Ammon's horn (tissue), 1 donor: ENCODE measurements at places on chromosomes 6 and 20.

- DNase-seq = no peak
These were observed 100.2 kb downstream of the PREP start for GRCh38 chr6:105302617-105303128.

DNA sequence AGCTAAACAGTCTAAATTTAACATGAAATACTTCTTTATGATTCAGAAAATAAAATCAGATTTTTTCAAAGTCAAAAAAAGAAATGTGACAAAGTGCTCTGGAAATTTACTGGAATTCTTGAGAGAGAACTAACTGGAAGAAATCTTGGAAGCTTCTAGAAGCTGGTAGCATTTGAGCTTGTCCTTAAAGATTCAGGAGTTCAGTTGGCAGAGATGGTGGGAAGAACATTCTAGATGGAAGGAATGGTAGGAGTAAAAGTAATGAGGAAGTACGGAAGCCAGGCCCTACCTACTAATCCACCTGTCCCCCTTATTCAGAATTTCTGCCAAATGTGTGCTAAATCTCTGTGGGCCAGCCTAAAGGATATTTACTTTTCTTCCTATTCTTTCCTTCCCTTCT, 21.2 kb downstream of the RALY start:
- DNase-seq = no peak

DNA sequence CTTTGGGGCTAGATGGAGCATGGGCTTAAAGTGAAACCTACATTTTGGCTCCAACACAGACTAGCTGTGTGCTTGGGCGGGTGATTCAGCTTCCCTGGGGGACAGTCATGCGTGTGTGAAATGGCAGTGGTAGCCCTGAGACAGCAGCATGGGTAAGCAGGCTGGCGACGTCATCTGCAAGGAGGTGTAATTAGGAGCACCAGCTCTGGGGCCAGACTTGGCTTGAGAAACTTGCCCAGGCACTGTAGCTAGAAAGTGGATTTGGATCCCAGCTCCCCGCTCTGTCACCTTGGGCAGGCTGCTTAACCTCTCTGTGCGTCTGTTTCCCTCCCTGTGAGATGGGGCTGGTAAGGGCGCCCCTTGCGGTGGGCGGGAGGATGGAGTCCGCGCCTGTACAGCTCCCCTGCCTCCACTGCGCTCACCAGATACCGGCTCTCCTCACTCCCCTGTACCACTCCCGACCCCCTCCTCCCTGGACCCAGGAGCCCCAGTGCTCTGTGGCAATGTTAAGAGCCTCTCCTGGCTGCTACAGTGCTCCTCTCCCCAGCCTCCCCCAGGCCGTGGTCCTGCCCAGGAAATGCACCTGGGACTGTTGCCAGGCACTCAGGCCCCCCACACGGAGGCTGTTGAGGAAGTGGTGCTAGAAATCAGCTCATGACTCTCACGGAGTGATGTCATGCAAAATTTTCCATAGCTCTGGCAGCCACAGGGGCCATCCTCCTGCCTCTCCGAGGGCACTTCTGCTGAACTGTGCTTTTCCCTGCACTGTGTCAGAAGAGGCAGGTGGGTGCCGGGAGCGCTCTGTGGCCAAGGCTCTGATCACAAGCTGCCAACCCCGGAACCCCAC, 44.6 kb downstream of the SYNJ2 start:
- peak; percentile 75 for DNase-seq

DNA sequence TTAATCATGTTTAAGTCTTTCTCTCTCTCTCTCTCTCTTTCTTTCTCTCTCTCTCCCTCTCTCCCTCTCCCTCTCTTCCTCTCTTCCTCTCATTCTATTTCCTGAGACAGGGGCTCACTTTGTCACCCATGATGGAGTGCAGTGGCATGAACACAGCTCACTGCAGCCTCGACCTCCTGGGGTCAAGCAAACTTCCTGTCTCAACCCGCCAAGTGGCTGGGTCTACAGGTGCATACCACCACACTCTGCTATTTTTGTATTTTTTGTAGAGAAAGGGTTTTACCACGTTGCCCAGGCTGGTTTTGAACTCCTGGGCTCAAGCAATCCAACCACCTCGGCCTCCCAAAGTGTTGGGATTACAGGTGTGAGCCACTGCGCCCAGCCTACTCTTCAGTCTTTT, 15.7 kb upstream of the RPS10 start:
- no peak for DNase-seq

DNA sequence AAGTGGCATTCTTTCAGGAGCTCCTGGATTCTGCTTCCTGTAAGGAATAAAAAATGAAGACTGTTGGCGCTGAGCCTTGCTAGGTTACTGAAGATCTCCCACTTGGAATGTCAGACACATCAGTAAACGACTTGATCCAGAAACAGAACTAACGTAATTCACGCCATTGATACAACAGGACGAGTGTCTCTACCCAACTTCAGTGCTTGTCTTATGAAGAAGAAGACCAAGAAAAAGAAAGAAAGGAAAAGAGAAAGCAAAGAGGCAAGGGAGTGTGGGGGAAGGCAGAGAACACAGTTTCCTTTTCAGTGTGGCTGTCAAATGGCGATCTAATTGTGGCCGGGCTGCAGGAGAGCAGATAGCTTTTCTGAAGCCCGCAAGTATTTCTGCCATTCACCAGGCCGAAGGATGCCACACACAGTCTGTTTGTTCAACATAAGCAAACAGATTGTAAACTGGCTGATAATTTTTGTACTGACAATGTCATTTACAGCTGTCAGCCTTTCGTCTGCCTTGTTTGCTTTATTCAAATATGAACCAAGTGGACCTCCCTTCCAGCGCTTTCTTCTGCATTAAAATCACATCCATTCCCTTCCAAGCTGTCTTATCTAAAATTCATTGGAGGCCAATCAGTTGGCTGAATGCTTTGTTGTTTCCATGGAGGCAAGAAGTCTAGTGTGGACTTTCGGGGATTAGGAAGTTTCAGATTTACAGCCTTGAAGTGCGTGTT, 180.6 kb downstream of the FOXA2 start:
- no peak for DNase-seq

DNA sequence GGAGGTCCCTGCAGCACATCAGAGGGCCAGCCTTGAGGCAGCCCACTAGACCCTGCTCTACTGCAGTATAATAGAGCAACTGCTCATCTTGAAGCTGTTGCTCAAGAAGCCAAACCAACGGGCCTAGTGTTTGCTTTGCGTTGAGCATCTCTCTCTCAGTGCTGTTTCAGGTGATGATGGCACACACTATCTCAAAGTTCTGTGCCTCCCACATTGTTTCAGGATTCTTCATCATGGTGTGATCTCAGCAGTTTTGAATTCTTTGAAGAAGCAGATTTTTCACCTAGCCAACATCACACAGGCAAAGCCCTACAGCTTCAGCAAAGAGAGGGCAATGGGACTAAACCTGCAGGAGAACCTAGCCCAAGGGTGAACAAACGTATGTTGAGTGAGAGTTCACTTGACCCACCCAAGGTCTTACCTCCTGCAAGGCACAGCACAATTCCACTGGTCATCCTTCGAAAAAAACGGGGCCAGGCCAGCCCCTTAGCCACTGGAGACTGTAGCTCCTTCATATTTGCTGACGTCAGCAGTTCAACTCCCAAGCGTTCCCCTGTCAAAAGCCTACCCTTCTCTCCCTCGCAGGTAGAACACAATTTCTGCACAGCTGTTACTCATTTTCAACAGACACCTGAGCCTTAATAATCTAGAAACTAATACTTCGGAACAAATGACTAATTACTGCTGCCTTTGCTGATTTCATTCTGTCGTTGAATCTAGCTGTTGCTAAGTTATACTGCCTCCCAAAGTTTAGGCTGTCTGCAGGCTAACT, 15.8 kb downstream of the MYB start:
- no peak for DNase-seq

DNA sequence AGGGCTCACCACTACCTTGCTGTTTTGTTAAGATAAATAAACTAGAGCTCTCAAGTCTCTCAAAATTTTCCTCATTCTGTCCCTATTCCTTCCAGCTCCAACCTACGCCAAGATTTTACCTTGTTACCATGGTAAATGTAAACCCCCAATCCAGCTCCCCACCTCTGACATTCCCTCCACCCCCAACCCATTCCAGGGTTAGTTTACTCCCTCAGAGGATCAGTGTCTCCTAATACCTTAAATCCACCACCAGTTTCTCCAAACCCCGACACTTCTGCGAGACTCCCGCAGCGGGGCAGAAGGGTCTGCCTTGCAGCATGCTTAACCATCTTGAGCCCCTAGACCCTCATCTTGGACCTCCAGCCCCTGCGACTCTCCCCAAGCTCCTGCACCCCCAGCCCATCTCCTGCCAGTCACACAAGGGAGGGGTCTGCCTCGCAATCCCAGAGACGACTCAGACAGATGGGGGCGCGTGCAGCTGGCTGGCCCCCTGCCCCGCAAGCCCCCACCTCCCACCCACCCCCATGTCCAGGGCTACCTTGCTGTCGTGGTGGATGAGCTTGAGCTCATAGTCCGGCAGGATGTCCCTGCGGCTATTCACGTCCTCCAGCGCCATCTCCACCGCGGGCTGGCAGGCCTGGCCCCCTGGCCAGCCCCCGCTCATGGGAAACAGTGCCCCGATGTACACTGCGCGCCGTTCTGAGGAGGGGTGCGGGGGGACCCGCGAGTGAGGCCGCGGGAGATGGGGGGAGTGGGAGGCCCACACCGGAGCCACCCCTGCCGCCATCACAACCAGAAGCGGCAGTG, 5.8 kb downstream of the GABBR1 start:
- DNase-seq = no peak

DNA sequence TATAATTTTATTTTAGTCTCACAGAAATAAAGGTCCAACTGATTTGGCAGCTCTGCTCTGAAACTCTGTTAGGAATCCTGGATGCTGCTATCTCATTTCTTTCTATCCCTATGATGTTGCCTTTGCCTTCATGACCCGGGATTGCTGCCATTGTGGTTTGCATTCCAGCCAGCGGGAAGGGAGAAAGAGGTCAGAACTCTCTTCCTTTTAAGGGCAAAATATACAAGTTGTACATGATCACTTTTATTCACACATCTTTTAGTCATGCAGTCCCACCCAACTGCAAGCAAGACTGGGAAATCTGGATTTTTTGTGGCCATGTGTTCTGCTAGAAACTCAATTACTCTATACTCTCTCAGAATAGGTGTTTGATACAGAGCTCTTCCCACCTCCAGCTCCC, 263.1 kb upstream of the ZFP64 start:
- DNase-seq = no peak

DNA sequence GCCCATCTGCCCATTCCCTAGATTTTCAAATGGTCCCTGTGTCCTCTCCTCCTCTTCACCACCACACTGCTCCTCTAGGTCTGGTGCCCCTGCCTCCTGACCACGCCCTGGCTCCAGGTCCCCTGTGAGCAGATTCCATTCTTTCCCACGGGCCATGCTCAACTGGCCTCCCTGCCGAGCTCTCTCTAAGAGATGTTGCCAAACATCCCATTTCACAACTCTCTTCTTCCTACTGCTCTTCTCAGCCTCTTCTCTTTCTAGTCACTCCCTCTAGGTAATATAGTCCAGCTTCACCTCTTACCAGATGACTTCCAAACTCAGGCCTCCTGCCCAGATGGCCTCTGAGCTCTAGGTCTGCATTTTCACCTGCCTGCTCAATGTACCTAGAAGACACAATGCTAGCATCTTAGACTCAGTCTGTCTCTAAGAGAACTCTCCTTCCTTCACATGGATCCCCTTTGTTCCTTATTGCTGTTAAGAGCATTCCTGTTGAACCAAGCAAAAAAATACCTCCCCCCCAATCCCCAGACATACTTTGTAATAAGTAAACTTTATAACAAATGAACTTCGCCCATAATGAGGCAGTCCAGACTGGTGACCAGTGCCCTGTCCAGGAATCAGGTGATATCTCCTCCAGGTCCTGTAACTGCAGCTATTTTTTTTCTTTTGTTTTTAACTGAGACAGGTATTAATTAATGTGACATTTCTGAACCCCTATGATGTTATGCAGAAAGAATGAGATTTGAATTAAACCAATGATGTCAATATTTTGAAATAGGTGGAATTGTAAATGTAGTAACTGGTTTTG, 79.0 kb downstream of the LYRM4 start:
- no peak for DNase-seq

- DNase-seq = no peak
These were observed 149.3 kb downstream of the CFAP61 start for GRCh38 chr20:20201639-20202038.

DNA sequence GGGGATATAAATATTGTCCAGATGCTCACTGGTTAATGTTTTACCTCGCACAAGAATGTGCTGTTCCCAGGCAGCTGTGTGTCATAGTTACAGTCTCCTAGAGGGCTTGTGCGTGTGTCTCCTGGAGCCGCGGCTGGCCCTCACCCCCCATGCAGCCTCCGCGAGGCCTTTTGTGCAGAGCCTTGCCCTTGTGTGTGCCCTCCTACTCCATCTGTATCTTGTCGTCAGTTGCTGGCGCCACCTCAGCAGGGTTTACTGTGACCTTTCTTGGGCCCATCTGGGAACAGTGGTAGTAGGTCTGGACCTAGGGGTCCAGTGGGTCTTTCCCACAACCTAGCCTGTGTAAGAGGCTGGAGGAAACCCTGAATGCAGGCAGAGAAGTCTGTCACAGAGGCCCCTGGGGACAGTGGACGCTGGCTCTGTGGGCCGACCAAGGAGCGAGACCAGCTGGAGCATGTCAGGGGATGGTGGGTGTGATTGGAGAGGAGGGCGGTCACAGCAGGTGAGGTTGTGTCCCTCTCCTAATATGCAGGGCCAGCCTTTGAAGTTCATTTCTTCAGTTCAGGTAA, 35.2 kb downstream of the PPP1R14C start:
- DNase-seq = no peak

DNA sequence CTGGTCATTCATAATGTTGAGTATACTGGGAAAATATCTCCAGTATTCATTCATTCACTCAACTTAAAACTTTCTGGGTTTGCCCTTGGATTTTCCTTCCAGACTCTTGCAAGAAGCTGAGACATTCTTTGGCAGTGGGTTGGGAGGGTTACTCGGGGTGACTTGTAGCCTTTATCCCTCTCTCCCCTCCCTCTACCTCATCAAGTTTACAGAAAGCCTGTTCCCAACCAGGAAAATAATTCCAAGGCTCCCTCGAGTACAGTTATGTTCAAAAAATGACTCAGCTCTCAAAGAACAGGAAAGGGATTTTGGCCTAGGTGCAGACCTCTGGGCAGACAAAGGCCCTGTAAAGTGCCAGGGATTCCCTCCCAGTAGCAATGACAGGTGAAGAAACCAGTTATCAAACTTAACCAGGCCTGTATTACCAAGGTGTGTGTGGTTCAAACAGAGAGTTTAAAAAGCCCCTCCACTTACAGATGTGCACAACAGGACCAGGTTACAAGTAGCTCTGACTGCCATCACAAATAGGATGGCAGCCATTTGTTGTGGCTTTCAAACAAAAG, 22.2 kb downstream of the FKBP1A start:
- DNase-seq = no peak

DNA sequence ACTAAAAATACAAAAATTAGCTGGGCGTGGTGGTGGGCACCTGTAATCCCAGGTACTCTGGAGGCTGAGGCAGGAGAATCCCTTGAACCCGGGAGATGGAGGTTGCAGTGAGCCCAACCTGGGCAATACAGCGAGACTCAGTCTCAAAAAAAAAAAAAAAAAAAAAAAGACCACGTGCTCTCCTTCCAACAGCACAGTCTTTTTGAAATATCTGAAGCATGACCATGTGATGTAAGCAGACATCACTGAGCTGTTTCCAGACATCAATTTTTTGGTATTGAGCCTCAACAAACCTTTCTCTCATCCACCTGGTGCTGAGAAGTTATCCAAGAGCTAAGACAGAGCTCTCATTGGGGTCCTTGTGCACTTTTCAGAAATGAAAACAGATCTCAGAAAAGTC, 249.2 kb downstream of the FOXA2 start:
- no peak for DNase-seq
